NCI-H446 treated with DMSO at 0.1 percent for 48 hours (cell line): ENCODE measurements at places on chromosomes 3 and 15.

DNA sequence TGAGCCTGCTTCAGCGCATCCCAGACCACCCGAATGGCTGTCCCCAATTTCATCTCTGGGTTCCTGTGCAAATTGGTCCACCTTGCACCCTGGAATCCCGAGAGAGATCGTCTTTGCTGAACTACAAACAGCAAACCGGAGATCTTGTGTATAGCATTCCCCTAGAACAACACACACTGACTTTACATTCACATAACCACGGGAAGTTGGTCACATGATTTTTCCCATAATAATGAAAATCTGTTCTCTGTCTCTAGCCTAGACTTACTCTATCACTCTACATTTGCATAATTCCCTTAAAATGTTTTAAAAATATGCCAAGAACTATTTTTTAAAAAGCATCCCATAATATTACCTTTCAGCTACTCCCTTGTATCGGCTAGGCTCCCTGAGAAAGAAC, 34.6 kb downstream of the CTSH start:
- no peak for DNase-seq

GRCh38 chr3:185788292-185788691, 36.5 kb downstream of the IGF2BP2 start:
- DNase-seq, result no peak

- no peak for DNase-seq
Measured at GRCh38 chr3:141456301-141456625, 30.6 kb upstream of the RASA2 start.

DNA sequence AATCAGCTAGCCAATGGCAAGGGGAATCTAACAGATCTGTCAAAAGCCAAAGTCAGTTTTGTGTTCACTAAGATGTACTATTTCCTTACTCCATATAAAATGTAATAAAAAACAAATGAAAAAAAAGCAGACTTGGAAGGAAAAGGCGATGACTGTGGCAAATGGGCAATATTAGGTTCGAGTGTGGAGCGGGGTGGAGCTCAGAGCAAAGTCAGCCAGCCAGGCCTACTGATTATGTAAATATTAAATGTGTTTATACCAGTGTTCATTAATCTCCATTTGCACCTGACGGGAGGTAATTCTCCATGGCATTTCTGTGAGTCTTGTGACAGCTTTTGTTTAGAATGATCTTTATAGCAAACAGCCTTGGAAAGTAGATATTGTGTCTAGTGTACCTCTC, 96.2 kb upstream of the KCNMB2 start:
- no peak for DNase-seq

- DNase-seq, result no peak
Measured at GRCh38 chr3:52146811-52147210, 7.4 kb downstream of the POC1A start.

DNA sequence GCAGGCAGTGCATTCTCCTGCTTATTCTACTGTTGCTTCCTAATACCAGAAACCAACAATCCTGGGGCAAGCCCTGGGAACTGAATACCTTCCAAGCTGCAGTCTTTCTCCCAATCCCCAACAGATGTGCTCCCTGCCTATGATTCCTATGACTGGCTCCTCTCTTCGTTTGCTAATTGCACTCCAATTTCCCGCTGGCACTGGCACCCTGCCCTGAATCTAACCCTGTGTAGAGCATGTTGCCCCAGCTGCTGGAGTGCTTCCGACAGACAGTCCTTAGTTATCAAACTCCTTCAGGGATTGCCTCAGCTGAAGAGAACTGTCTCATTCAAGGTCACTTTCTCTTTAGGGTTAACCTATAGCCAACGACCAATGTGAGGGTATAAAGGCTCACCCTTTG, 214.1 kb downstream of the NECTIN3 start:
- no peak for DNase-seq

GRCh38 chr3:136653628-136654027, 98.5 kb downstream of the STAG1 start:
- DNase-seq, result no peak

DNA sequence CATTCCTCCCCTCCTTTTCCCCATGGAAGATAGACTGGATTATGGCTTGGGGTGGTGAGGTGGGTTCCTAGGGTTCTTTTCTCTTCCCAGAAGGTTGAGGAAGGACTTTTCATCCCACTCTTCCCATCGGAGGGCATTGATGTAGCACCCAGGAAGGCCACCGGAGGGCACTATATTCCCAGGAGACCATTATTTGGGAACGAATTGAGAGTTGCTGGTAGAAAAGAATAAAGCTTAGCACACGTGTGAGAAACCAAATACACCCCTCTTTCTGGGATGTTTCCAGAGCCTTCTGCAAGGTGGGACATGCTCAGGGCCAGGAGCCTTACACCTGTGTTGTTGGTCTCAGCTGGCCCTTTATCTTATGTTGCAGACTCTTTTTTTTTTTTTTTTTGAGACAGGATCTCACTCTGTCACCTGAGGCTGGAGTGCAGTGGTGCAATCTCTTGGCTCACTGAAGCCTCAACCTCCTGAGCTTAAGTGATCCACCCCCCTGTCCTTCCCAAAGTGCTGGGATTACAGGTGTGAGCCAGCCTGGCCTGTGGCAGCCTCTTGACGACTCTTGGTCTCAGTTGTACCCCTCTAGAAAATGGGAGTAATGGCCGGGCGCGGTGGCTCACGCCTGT, 6.3 kb upstream of the CDC25A start:
- DNase-seq, result peak; percentile 27

DNA sequence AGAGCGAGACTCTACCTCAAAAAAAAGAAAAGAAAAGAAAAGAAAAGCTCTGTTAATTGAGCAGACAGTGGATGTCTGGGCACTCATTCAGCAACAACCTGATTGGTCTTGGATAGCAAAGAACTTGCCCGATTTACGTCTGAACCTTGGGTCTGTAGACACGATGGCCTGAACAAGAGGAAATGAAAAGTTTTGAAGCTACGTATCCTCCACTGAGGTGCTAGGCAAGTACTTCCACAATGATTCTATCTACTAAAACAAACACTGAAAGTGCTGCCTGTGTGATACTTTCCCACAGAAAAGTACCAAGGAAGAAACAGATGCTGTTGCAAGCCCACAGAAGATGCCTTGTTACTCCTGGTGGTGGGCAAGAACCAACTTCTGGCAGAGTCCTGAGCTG, 21.8 kb upstream of the MUSTN1 start:
- no peak for DNase-seq

GRCh38 chr3:14256046-14256445, 77.4 kb downstream of the LSM3 start:
- DNase-seq, result no peak

GRCh38 chr3:160098261-160098908, 109.8 kb downstream of the IL12A start:
- DNase-seq, result no peak

GRCh38 chr3:72058493-72059081, 273.6 kb upstream of the PROK2 start:
- peak; percentile 87 for DNase-seq

- DNase-seq, result no peak
Measured at GRCh38 chr3:157475921-157476414, 27.2 kb downstream of the VEPH1 start.

DNA sequence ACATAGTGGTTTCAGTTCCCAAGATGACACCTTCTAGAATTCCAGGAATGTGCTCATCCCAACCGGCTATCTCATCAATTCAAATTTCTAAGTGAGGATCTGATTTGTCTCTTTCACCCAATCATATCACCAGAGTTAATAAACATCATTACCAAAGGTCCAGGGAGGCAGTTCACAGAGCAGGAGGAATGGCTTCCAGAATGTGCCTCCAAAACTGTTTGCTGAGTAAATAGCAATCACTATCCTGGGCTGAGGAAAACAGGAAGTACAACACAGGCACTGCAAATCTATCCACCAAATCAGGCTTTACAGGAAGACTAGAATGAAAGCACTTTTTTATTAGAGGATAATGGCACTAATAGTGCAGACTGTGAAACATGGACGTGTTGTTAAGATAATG, 61.5 kb downstream of the OSBPL10 start:
- no peak for DNase-seq

- no peak for DNase-seq
Measured at GRCh38 chr15:39472621-39473297, 108.1 kb upstream of the THBS1 start.

GRCh38 chr3:60935709-60936108, 315.5 kb downstream of the FHIT start:
- DNase-seq, result no peak

DNA sequence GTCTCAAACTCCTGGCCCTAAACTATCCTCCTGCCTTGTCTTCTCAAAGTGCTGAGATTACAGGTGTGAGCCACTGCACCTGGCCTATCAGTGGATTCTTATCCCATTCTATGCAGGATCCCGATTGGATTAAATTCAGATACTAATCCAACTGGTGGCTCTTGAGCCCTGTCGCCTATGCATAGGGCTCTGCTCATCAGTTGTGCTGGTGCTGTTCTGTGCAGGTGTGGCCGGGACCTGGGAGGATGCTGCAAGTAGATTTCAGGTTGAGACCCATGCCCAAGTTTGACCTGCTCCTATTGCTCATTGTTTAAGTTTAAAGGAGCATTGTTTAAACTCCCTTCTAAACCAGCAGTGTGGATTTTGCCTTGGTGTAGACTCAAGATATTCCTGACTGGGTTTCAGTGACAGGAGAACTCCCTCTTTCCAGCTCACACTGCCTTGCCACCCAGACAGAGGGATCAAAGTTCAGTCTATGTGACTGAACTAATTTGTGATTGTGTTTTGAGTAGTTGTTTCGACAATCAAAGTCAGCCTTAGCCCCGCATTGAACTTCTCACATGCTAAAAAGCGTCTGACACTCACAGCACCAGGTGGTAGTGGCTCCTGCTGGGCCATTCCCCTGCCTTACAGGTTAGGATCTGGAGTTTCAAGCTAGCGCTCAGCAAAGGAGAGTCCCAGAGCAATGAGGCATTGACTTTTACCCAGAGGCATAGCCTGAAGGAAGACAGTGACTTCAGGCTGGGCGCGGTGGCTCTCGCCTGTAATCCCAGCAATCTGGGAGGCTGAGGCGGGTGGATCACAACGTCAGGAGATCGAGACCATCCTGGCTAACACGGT, 45.0 kb upstream of the PIK3CB start:
- DNase-seq, result no peak

GRCh38 chr3:13657660-13658435, 108.9 kb downstream of the FBLN2 start:
- no peak for DNase-seq

GRCh38 chr3:39754549-39754948, 54.9 kb upstream of the MYRIP start:
- no peak for DNase-seq

GRCh38 chr3:116770815-116771450, 61.4 kb downstream of the TUSC7 start:
- peak; percentile 75 for DNase-seq

DNA sequence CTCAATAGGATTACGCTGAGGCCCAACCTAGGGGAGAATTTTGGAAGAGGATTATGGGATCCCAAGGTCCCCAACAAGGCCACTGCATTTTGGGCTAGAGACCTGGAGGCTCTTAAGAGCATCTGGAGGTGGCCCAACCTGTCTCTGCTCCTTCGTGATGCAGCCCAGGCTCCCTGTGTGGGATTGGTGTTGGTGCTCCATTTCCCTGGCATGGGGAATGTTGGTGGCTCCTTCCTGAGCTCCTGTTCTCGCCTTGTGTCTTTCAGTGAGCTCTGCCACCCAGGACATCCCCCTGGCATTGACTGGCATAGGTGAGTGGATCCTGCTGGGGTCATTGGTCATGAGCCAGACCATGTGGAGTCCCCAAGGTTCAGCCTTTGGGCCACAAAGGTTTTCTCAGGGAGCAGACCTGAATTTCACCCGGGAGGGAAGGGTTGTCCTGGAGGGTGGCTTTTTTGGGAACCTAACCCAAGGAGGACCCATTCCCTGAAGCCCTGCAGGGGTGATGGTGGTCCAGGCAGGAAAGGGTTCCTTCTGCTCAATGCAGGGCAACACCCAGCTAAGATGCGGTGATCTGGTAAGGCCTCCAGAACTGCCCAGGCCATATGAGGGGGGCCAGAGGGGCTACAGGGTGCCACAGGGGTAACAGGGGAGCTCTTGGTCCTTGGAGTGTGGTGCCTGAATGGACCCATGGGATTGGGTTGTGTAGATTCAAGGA, 202.5 kb downstream of the UBE3A start:
- no peak for DNase-seq

- no peak for DNase-seq
Measured at GRCh38 chr3:55717481-55717880, 230.4 kb upstream of the WNT5A start.

GRCh38 chr3:125003369-125003853, 52.4 kb downstream of the HEG1 start:
- DNase-seq, result no peak

DNA sequence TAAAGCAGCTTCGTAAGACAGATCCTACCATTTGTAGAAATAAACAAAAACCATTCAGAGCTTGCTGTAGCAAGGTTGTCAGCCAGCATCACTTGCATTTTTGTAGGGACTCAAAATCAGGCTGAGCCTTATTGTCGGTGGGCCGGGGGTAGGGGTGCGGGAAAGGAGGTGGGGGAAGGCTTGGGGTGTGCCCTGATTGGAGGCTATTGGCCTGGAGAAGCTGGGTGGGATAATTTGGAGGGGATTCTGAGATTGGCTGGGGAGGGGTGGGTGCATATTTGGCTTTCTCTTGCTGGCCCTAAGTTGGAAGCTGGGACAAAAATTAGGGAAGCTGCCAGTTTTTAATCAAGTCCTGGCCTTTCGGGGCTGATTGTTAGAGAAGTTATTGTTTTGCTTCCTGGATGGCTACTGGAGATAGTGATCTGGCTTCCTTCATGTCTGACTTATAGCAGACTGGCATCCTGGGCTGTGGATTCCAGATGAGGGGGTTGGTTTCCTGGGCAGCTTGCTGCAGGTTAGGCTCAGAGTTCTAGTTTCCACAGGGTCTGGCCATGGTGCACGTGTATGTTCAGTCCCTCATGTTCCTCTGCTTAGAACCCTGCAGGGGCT, 22.8 kb downstream of the STOML1 start:
- no peak for DNase-seq

GRCh38 chr3:16288664-16289063, 23.7 kb downstream of the OXNAD1 start:
- no peak for DNase-seq

GRCh38 chr3:37546876-37547275, 314.8 kb upstream of the CTDSPL start:
- no peak for DNase-seq

DNA sequence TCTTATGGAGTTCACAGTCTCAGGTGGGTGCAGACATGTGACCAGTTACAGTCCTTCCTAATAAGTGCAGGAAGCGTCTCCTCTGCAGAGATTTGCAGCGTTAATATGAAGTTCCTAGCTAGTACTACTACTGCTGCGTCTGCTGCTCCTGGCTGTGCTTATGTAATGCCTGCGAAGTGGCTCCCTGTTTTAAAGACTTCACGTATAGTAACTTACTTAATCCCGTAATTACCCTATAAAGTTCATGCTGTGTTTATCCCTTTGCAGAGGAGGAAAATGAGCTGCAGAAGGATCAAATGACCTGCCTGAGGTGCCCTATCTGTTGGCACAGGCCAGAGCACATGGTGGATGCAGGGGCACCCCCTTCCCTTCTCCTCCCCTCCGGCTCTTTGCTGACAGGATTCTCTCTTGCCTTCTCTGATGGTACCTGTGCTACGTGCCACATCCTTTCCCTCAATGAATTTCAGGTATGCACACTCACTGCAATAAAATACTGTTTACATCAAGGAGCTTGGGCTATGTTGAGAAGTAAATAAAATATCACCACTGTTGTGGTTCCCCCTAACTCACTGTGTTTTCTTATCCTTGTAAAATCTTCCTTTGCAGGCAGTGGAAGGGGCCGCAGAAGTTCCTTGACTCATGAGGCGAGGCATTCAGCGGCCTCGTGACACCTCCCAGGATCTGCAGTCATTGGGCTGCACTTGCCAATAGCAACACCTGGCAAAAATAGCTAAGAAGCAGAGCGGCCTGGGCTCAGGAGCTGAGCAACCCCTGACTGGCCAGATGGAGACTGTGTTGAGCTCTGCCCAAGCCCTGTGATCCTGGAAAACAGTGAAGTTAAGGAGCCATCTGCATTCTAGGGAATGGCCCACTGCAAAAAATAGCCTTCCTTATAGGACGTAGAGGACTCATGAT, 188.9 kb upstream of the ATP10A start:
- DNase-seq, result no peak
